ENCODE measurements at places on chromosomes 4 and X. TPM values are rescaled to one million over a fixed set of nuclear protein-coding genes. Genes with fewer than 3 reads are reported as not detected.

SULT1B1 gene
- total RNA-seq = 0.46 TPM

SLC10A4 gene
- total RNA-seq = 2.7 TPM

GRCh38 chrX:55490974-55491373 lies 1.3 kb upstream of the USP51 start:
- no peak overlapping the region for H3K4me3 ChIP-seq
- no peaks in the 10 kb centered on the region for H3K36me3 ChIP-seq
- no peak for DNase-seq
- no peak overlapping the region for H3K27ac ChIP-seq
- H3K27me3 ChIP-seq = no peaks in the 10 kb centered on the region

DNA sequence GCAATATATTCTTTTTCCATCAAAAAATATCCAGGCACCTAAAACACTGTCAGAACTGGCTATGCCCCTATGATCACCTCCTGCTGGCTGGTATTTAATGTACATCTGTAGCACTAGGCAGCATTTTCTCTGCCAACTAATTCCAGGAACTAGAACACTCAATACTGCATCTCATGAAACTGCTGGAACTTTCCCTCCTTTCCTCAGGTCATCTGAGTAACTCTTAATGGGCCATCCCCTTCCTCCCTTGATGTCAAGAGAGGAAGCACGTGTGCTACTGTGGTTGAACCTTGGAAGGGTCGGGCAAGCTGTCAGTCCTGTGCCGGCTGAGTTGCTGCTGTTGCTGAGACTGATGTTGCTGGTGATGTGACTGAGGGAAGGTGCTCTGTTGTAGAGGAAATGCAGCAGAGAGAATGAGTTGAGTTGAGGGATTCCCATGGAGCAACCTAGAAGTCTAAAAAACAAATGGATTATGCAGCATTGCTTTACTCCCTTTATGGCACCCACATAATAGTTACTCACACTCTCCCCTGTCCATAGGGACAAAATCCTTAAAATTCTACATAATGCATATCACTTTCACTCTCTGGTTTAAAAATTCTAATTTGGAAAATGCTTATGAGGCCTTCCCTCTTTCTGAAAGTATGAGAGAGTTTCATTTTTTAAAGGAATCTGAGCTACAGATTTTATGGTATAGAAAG lies 39.5 kb downstream of the TMEM165 start:
- H3K27ac ChIP-seq = no peak overlapping the region
- H3K36me3 ChIP-seq = peaks cover 11% of the 10 kb centered on the region
- no peak overlapping the region for H3K4me3 ChIP-seq
- no peaks in the 10 kb centered on the region for H3K27me3 ChIP-seq
- H3K4me1 ChIP-seq = peaks cover 18% of the 10 kb centered on the region
- DNase-seq = no peak

DNA sequence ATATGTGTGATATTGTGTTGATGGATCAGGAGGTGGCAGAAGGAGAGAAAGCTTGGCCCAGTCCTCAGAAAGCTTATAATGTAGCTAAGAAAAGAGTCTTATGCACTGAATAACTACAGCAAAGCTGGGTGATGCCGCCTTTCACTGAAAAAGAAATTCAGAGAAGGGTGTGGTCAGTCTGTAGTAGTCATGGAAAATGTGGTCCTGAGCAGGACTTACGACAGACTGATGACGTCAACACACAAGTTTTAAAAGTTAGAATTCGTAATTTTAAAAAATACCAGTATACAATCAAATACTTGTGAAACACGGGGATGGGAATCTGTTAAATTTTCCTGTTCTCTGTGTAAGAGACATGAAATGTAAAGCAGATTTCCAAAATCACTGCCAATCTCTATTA lies 87.0 kb upstream of the RAPGEF2 start:
- H3K36me3 ChIP-seq = no peaks in the 10 kb centered on the region
- H3K27ac ChIP-seq = no peak overlapping the region
- peaks cover 3% of the 10 kb centered on the region for H3K27me3 ChIP-seq
- no peak overlapping the region for H3K4me3 ChIP-seq
- no peak for DNase-seq

DNA sequence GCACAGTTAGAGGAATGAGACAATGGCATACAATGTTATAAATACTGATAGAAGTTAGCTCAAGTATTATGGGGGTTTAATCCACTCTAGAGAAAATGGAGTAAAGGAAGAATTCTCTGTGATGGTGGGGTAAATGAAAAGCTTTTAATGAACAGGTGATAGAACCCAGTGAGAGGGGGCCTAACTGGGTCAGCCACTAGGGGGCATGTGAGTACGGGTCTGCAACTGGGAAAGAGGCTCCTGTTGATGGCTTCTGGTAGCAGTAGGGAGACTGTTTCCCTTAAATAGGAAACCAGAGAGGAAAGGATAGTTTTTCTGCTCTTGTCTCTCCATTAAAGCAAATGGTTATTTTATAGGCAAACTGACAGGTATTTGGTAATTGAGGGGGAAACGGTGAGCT lies 132.8 kb upstream of the GPR101 start:
- H3K27me3 ChIP-seq = peaks cover 7% of the 10 kb centered on the region
- no peaks in the 10 kb centered on the region for H3K4me1 ChIP-seq
- no peak overlapping the region for H3K4me3 ChIP-seq
- H3K27ac ChIP-seq = no peak overlapping the region
- DNase-seq = no peak
- H3K36me3 ChIP-seq = no peaks in the 10 kb centered on the region

- DNase-seq = no peak
- H3K4me3 ChIP-seq = no peak overlapping the region
- H3K4me1 ChIP-seq = peaks cover 2% of the 10 kb centered on the region
- no peaks in the 10 kb centered on the region for H3K27me3 ChIP-seq
- H3K27ac ChIP-seq = no peak overlapping the region
- peaks cover 19% of the 10 kb centered on the region for H3K36me3 ChIP-seq
These were observed 13.9 kb downstream of the QDPR start for GRCh38 chr4:17497890-17498523.

DNA sequence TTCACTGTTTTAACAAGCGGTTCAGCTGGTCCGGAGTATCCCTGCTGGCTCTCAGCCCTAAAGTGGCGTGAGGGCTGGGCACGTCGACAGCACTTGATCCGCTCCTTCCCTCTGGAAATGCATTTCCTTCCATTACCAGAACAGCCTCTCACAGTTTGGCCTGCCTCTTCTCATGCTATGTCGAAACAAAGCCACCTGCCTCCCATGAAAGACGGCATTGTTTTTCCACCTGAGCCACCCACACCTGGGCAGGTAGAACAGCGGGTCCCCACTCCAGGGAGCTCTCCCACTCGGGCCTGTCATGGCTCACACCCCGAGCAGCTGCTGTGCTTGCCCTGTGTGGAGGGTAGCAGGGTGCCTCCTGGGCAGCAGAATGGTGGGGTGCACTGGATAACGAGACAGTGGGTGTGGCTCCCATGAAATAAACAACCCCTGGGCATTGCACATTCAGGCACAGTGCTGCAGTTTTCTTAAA lies 86.2 kb downstream of the FHDC1 start:
- no peak overlapping the region for H3K4me3 ChIP-seq
- no peaks in the 10 kb centered on the region for H3K36me3 ChIP-seq
- H3K4me1 ChIP-seq = peaks cover 1% of the 10 kb centered on the region

- no peaks in the 10 kb centered on the region for H3K27me3 ChIP-seq
- no peaks in the 10 kb centered on the region for H3K36me3 ChIP-seq
- no peak for DNase-seq
- no peak overlapping the region for H3K27ac ChIP-seq
- H3K4me3 ChIP-seq = no peak overlapping the region
These were observed 176.6 kb upstream of the GALNTL6 start for GRCh38 chr4:171636606-171637005.

- peaks cover 4% of the 10 kb centered on the region for H3K4me1 ChIP-seq
- no peaks in the 10 kb centered on the region for H3K27me3 ChIP-seq
- DNase-seq = no peak
- no peak overlapping the region for H3K27ac ChIP-seq
- no peaks in the 10 kb centered on the region for H3K36me3 ChIP-seq
These were observed 100.8 kb upstream of the ATXN3L start for GRCh38 chrX:13420545-13421183.

GRCh38 chr4:145716661-145717200 lies 36.8 kb downstream of the C4orf51 start:
- no peaks in the 10 kb centered on the region for H3K36me3 ChIP-seq
- no peak overlapping the region for H3K27ac ChIP-seq
- no peak for DNase-seq
- H3K4me1 ChIP-seq = peaks cover 3% of the 10 kb centered on the region
- no peak overlapping the region for H3K4me3 ChIP-seq
- no peaks in the 10 kb centered on the region for H3K27me3 ChIP-seq

DNA sequence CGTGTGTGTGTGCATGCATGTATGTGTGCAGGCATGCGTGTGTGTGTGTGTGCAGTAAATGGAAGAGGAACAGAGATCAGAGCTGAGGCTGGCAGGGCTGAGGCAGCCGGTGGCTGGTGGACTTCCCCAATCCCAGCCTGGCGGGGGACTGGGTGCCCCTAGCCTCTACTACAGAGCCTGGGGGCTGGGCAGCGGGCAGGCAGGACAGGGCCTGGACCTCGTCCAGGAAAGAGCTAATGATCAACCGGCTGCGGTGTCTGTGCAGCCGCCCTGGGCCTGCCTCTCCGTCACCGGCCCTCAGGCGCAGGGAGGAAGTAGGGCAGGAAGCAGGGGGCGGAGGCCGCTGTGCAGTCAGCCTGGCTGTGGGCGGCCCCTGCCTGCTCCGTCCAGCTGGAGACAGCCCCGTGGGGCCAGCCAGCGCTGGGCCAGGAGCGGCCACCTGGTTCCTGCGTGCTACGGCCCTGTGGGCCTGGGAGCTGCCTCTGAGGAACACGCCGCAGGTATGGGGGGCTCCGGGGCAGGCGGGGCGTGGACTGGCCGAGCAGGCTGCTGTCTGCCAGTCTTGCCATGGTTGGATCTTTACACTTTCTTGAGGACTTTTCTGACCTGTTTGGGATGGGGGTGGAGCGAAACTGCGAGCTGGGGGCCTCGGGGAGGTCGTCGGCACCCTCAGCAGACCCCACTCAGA lies at the start of gene SH3TC1:
TSS of gene SH3TC1 (plus strand) at position 385 of the 688 bp plus-strand sequence. CDS start 5,905 bp downstream, outside the sequence.
- peaks cover 25% of the 10 kb centered on the region for H3K4me1 ChIP-seq
- no peaks in the 10 kb centered on the region for H3K27me3 ChIP-seq
- peak within 1 kb of the TSS; percentile 56 for H3K4me3 ChIP-seq
- peak within 1 kb of the TSS; percentile 93 for H3K27ac ChIP-seq

DNA sequence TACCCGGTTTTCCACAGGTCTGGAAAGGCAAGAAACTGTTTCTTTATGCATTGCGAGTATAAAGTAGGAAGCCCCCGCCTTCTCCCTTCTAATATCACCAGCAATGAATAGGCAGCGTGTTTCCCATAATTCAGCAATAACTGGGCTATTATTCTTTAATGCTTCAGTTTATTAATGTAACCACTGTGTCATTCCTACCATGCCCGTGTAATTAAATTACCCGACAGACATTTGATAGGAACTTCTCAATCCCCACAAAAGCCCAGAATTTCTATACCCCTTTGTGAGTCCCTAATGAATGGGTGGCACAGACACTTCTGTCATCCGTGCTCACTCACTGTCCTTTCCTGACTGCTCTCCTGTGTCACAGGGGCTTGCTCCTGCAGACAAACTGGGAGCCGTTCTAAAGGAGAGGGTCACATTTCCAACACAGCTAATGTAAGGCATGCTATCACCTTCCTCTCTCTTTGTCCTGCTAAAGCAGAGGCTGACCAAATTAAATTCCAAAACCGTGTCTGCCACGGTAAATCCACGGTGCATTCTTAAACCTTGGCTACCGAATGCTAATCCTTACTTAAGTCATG lies 108.5 kb upstream of the MID1 start:
- H3K27me3 ChIP-seq = no peaks in the 10 kb centered on the region
- no peak for DNase-seq
- no peak overlapping the region for H3K27ac ChIP-seq

DNA sequence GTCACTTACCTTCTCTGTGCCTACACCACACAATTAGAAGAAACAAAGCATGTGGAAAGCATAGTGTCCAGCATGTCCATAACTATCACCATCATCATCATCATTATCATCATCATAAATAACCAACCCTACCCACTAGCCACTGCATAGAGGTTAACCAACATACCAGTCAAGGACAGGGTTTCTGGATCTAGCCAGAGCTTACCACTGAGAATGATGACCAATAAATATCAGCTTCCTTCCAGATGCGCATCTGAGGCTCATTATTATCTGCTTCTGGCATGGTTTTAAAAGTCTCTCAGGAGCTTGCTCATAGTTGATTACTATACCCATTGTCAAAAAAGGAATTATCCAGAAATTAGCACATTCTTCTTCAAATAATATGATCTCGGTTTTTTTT lies 25.5 kb upstream of the MYOZ2 start:
- H3K4me1 ChIP-seq = peaks cover 3% of the 10 kb centered on the region
- DNase-seq = no peak
- H3K36me3 ChIP-seq = no peaks in the 10 kb centered on the region
- no peaks in the 10 kb centered on the region for H3K27me3 ChIP-seq

- H3K36me3 ChIP-seq = peaks cover 3% of the 10 kb centered on the region
- no peak overlapping the region for H3K4me3 ChIP-seq
- H3K27me3 ChIP-seq = no peaks in the 10 kb centered on the region
- H3K4me1 ChIP-seq = peaks cover 14% of the 10 kb centered on the region
- peak overlapping the region; percentile 12 for H3K27ac ChIP-seq
These were observed 12.6 kb downstream of the RUFY3 start for GRCh38 chr4:70734168-70734954.

- no peak for DNase-seq
- no peaks in the 10 kb centered on the region for H3K27me3 ChIP-seq
- H3K27ac ChIP-seq = no peak overlapping the region
- H3K4me3 ChIP-seq = no peak overlapping the region
- peaks cover 18% of the 10 kb centered on the region for H3K4me1 ChIP-seq
- no peaks in the 10 kb centered on the region for H3K36me3 ChIP-seq
These were observed 62.2 kb downstream of the STOX2 start for GRCh38 chr4:183967266-183967665.

- no peak for DNase-seq
- H3K27me3 ChIP-seq = peaks cover 5% of the 10 kb centered on the region
- no peaks in the 10 kb centered on the region for H3K36me3 ChIP-seq
- no peak overlapping the region for H3K4me3 ChIP-seq
- H3K27ac ChIP-seq = no peak overlapping the region
These were observed 37.5 kb downstream of the SPINK2 start for GRCh38 chr4:56783986-56784385.

DNA sequence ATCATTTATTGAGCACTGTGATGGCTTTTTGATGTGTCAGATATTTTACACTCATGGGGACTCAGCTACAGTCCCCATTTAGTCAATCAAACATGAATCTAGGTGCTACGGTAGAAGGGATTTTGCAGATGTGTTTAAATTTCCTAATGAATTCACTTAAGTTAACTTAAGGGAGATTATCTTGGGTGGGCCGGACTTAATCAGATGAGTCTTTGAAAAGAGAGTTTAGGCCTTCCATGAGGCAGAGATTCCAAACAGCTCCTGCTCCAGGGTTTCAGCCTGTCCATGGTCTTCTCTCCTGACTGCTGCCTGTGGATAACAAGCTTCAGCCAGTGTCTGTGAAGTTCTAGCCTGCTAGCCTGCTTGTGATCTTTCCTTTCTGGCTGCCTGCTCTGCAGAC lies 202.4 kb downstream of the IDS start:
- H3K4me1 ChIP-seq = no peaks in the 10 kb centered on the region
- DNase-seq = no peak
- no peaks in the 10 kb centered on the region for H3K36me3 ChIP-seq

Data from progenitor cell of endocrine pancreas (in vitro differentiated cells).